Esophagus squamous epithelium (tissue), 5 donors: ENCODE measurements at places on chromosomes 2 and 18. TPM values are rescaled to one million over a fixed set of nuclear protein-coding genes. Genes with fewer than 3 reads are reported as not detected.

GRCh38 chr2:214837466-214837865 is 28.0 kb upstream of the BARD1 start:
- no peak for DNase-seq

MZT2B gene
- total RNA-seq = 97.4 TPM

EIPR1 gene
- 30.5 TPM for total RNA-seq

TUBA3E gene
- not detected for total RNA-seq

- no peak for DNase-seq
Observed at GRCh38 chr18:75538727-75539126, 111.2 kb upstream of the SMIM21 start.

GRCh38 chr2:181977661-181978350 is 7.8 kb upstream of the PPP1R1C start:
- no peak for DNase-seq

GRCh38 chr2:197145471-197146056 is 165.0 kb downstream of the ANKRD44 start:
- DNase-seq = no peak

DNA sequence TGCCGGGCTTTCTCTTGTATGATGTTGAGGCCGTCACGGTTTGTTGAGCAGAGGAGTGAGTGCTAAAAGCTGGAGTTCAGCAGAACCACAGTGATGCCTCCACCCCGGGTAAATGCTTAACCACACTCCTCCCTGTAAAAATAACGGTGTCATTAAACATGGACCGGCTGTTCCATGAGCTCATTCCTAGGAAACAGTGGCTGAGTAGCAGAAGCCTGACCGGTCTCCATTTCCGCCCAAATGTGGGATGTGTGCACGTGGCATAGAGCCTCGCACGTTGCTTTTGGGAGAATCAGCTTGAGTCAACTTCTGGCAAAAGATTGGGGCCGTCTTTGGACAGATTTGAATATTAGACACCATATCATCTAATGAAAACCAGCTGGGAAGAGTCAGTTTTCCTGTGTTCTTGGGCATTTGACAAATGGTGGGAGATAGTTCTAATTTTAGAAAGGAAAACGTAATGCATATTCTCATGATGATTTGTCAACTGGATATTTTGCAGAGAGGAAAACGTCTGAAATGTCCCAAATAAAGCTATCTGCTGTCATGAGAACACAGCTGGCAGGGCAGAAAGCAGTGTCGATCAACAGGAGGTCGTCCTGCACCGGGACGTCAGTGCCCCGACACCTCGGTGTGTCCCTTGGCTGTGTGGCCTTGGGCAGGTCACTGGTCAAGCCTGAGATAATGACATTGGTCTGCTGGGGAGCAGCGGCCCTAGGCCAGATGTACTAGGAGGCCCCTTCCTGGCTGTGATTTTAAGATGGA is 42.4 kb downstream of the LRRFIP1 start:
- DNase-seq = no peak

GRCh38 chr18:79382681-79383387 is 12.9 kb upstream of the NFATC1 start:
- no peak for DNase-seq

DNA sequence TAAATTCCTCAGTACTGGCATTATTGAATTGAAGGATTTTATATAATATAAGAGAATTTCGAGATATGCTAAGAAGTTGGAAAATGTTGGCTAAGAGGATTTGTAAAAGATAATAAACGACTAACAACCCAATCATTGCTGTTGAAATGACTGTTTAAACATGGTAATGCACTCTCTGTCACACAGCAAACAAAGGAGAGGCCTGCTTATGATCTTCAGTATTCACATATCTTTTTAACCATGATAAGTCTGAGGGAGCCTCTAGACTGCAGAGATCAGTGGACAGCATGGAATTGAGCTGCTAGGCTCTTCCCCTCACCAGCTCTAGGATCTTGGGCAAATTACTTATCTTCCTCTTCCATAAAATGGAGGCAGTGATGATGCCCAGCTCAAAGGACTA is 2.7 kb downstream of the KCTD18 start:
- DNase-seq = no peak

DNA sequence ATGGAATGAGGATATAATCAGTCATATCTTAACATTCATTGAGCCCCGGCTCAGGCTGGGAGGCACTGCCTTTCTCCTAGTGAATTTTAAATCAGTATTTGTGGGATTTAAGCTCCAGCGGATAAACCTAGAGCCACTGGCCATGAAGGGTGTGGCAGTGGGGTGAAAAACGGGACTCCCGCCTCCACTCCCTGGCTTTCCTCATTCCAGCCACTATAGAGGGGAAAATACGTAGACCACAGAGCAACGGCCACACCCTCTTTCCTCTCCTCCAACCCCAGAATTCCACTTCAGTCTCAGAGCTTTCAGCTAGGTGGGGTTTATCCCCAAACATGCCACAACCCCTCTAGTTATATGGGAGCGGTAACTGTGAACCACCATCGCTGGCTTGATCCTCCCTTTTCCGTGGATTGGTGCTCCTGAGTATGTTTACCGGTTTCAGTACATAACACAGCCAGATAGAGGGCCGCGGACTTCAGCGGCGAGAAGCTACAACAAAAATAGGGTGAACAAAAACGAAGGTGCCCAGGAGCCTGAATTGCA is 70.6 kb upstream of the ITGB6 start:
- DNase-seq = no peak

- DNase-seq = no peak
Observed at GRCh38 chr18:57275111-57275510, 77.2 kb upstream of the ST8SIA3 start.

CAPN14 gene
- 130 TPM for total RNA-seq

DNA sequence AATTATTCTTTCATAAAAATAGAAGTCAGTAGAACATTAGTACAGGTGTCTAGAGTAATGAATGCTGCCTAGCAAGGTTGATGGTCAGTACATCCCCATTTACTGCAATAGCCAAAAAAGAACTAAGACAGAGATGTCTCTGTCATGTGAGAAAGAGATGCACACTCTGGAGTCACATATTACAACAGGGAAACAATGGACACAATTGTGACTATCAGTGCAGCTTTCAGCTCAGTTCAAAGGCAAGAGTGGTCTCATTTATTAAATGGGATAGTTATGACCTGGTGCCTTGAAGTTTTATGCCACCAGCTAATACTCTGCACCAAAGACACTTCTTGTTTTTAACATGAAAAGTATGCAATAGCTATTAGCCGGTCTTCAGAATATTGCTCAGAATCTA is 194.9 kb upstream of the CHAC2 start:
- DNase-seq = no peak

DNA sequence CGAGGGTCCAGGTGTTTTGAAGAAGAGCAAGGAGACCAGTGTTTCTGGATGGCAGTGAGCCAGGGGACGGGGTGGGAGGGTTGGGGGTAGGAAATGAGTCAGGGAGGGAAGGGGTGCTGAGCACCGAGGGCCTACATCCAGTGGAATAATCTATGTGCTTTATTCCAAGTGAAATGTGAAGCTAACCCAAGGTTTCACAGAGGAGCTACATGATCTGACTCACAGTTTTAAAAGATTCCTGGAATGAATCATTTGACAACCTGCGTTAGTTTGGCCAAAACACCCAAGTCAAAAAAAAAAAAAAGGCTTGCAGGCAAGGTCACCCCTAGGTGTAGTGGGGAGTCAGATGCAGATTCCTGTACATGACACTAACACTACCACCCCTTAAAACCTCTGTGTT is 419.7 kb upstream of the MEX3C start:
- DNase-seq = no peak

DNA sequence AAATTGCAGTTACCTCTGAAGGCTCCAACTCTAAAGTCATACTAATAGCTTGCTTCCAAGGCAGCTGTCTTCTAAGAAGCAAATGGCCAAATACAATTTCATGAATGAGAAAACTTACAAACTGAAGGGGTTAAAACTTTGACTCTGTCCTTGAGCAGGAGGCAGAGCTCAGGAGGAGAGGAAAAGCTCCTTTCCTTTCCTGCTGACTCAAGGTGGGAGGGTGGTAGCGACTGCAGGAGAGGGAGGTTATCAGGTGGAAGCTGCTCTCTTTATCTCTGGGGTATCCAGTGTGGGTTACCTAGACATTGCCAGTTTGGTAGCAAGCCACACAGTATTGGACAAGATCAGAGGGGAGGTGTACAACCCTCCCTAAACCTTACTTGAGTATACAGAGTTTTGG is 2.7 kb upstream of the EFEMP1 start:
- DNase-seq = no peak

- no peak for DNase-seq
Observed at GRCh38 chr2:71060211-71060610, 8.2 kb upstream of the NAGK start.

TCF23 gene
- total RNA-seq = not detected

GRCh38 chr18:46541626-46542189 is 115.3 kb downstream of the LOXHD1 start:
- DNase-seq = no peak

DNA sequence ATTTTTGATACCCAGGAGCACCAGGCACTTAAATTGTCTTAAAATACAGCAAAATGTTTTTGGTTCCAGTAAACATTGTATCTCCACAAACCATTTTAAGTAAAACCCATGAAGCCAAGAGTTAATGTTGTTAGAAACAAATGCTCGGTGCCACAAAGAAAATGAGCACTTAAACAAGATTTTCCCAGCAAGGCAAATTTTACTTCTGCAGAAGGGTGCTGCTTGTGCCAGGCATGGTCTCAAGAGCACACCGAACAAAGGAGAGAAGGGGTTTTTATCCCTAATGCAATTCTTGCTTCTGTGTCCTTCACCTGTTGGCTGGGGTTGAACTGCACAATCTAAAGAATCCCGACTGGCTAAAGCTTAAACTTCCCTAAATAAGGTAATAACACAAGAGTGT is 286.7 kb downstream of the ADCYAP1 start:
- no peak for DNase-seq
